ENCODE measurements at places on chromosomes 5 and 9. TPM values are rescaled to one million over a fixed set of nuclear protein-coding genes. Genes with fewer than 3 reads are reported as not detected.

Gene RASGRF2
- total RNA-seq = 17.6 TPM

Gene MAN1B1
- 44.9 TPM for total RNA-seq

Gene STK32A
- 3.0 TPM for total RNA-seq

Gene C9orf43
- total RNA-seq = 0.28 TPM

DNA sequence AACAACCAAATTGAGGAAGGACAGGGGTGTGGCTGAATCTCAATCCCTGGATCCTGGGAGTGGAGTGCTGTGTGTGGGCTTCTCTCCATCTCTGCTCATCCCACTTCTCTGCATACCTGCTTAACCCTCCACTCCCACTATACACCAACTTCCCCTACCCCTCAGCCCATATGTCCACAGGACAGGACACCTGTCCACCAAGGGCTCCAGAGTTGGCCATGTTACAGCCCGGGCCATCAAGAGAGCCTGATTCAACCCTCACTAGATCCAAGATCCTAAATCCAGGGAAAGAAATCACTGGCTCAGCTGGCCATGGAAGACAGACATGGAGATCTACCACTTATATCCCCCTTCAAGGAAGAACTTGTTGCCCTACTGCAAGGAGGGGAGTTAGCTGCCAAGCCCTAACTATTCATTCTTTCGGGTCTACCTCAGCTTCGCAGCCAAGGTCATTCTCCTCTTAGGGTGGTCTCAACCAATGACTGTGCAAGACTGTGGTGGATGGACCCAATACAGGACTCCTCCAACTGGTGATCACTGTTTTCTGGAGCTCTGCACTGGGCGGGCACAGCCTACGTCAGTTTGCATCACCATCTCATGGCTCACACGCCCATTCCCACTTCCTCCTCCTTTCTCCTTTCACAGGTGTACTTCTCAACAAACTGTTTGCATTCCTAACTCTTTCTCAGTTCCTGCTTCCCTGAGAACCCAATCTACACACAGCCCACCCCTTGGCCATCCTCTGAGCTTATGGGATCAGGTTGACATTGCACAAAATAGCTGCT lies 53.7 kb upstream of the ZBTB43 start:
- peaks cover 3% of the 10 kb centered on the region for H3K4me1 ChIP-seq
- no peaks in the 10 kb centered on the region for H3K36me3 ChIP-seq
- peaks cover 9% of the 10 kb centered on the region for H3K27me3 ChIP-seq
- no peak for DNase-seq
- H3K27ac ChIP-seq = no peak overlapping the region

GRCh38 chr5:123012321-123012720 lies 24.2 kb downstream of the PPIC start:
- H3K27me3 ChIP-seq = no peaks in the 10 kb centered on the region
- peaks cover 17% of the 10 kb centered on the region for H3K4me1 ChIP-seq
- H3K4me3 ChIP-seq = no peak overlapping the region
- no peak overlapping the region for H3K27ac ChIP-seq

DNA sequence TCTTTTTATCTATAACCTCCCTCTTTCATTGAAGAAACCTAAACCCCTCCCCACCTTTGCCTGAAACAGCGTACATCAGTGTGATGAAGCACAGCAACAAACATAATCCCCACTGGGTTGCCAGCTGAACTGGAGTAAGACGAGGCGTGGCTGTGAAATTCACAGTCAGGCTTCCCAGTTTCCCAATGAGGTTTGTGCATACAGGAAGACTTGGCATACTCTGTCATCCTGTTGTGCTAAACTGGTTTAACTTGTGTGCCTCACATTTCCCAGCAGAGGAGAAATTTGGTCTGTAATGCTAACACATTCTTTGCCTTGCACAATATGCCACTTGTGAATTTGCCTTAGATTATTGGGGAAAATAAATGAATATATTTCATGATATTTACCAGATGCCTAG lies 121.5 kb downstream of the SV2C start:
- H3K4me3 ChIP-seq = no peak overlapping the region
- H3K27ac ChIP-seq = no peak overlapping the region
- peaks cover 2% of the 10 kb centered on the region for H3K36me3 ChIP-seq
- H3K4me1 ChIP-seq = peaks cover 11% of the 10 kb centered on the region

DNA sequence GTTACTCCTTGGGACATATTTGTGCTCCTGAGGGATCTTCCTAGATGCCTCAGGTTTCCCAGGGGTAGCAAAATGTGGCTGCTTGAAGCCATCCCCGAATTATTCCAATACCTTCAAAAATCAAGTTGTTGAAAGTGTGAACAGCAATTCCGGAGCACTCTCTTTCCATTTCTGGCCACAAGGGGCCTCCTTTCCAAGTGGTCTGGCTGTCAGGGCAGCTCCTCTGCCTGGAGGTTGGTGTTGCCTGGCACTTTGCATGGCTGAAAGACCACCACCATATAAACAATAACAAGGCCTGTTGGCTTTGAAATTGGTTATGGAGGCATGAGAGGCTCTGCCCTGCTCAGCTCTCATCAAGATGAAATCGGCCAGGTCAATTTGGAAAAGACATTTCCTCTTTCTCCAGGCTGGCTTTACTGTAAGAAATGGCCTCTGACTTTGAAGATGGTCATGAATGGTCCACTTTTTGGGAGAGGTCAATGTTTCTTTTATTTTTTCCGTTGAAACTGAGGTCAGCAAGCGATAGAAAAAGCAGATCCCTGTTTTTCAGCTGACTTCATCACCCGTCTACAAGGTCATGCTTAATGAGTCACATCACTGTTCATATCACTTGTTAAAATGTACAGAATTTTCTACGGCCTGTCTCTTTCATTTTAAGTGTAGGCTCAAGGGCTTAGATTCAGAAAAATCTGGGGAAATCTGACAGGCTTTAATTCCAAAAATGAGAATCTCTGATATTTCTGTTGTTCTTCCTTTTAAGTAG lies 481.1 kb upstream of the ZNF608 start:
- no peaks in the 10 kb centered on the region for H3K4me1 ChIP-seq
- peak; percentile 50 for DNase-seq
- H3K27ac ChIP-seq = no peak overlapping the region
- H3K36me3 ChIP-seq = peaks cover 5% of the 10 kb centered on the region
- peaks cover 3% of the 10 kb centered on the region for H3K27me3 ChIP-seq

DNA sequence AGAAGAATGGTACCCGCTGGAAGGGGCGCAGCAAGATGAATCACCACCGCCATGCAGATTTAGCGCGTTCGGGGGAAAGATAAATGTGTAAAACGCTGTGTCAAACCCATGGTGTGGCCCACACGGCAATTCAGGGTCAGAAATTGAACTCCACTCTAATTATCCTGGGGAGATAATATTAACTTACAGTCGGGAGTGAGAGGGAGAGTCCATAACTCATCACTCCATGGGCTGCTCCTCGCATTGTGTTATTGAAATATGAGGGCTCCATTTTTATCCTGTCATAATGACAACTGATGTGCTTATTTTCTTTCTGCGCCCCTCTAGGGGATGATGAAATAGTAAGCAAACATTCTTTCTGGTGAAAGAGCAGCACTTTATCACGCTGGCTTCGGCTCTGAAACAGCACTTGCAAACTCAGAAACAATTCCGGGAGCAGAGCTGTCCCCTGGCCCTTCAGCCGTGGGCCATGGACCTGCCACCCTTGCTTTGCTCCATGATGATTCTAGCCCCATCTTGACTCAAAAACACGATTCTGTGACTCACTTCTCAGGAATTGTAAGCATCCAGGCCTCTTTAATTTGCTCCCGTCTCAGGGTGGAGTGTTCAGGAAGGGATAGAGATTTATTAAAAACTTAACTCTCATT lies 431.6 kb downstream of the IRX1 start:
- no peak overlapping the region for H3K27ac ChIP-seq
- H3K4me1 ChIP-seq = no peaks in the 10 kb centered on the region
- H3K36me3 ChIP-seq = peaks cover 8% of the 10 kb centered on the region
- H3K27me3 ChIP-seq = no peaks in the 10 kb centered on the region
- DNase-seq = no peak

DNA sequence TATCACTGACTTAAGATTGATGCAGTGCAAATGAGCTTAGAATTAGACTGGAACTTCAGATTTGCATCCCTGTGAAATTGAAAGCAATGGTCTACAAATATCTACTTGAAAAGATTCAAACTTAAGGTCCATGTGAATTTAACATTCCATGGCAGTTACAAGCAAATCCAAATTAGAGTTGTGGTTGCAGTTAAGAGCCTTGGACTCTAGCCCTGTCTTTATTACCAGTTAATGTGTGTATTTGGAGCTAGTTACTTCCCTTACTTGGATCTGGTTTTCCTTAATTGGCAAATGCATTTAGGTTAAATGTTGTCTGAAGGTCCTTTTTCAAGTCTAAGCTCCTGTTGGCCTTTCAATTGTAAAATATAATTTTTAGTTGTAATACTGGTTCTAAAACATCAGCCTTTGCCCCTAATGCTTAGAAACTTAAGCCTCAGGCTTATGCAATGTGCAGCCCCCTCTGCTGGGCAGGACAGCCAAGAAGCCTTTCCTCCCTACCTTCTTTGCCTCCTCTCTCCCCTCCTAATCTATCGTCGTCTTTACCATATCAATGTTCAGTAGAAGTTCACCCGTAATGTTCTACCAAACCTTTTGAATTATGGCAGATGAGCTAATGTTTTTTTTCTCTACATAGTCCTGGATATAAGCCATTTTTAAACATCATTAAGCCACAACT lies 59.5 kb downstream of the ERMP1 start:
- peaks cover 45% of the 10 kb centered on the region for H3K36me3 ChIP-seq
- H3K27me3 ChIP-seq = no peaks in the 10 kb centered on the region
- no peak for DNase-seq
- no peak overlapping the region for H3K27ac ChIP-seq
- H3K4me1 ChIP-seq = peaks cover 9% of the 10 kb centered on the region
- H3K4me3 ChIP-seq = no peak overlapping the region

GRCh38 chr9:91451431-91452270 lies 28.0 kb upstream of the NFIL3 start:
- no peak overlapping the region for H3K27ac ChIP-seq
- H3K27me3 ChIP-seq = no peaks in the 10 kb centered on the region
- 0 out of 2 replicates have a peak, but pooled peaks cover 7% of the 10 kb centered on the region for H3K36me3 ChIP-seq
- no peak for DNase-seq
- H3K4me3 ChIP-seq = no peak overlapping the region

DNA sequence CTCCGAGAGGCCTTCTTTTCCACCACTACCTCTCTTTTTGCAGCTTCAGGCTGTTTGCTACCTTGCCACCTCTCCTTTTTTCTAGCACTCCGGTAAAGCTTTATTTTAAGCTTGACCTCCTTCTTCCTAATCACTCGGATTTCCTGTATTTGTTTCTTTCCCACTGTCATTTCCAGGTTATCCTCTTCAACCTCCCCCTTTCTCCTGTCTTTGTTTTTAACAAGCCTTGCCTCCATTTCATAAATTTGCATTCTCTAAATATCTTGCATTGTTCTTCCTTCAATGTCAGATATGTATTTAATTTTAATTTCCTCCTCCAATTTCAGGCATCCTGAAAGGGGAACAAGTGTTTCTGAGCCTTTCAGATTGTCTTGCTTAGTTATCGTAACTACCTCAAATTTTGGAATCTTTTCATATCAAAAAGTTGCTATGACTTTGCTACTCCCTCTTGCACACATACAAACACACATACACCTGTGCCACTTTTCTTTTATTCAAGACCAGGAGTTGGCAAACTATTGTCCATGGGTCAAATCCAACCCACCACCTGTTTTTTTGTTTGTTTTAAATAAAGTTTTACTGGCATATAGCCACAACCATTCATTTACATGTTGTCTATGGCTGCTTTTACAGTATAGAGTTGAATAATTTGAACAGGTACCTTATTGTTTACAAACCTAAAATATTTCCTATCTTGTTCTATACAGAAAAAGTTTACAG lies 22.7 kb downstream of the DPYSL3 start:
- H3K27me3 ChIP-seq = no peaks in the 10 kb centered on the region
- peak overlapping the region; percentile 90 for H3K27ac ChIP-seq
- H3K4me1 ChIP-seq = peaks cover 75% of the 10 kb centered on the region
- no peak for DNase-seq
- H3K36me3 ChIP-seq = peaks cover 5% of the 10 kb centered on the region

DNA sequence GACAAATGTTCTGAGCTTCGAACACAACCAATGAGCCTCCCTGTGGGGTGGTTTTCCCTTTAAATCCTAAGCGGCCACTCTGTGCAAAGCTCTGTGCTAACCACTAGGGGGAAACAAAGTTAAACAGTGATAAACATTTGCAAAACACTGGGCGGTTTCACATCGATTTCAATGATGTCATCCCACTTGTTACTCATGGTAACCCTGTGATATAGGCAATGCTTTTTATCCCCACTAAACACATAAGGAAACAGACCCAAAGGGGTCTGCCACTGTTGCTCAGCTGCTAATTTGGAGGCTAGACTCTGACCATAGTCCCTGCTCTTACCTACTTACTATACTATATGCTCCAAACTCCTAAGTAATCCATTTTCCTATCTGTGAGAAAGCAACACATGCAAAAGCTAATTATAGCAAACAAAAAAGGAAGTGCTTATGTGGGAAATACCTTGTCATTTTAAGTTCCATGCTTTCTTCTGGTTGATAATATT lies 57.3 kb downstream of the PTPN3 start:
- DNase-seq = peak; percentile 58
- peaks cover 2% of the 10 kb centered on the region for H3K27me3 ChIP-seq
- no peaks in the 10 kb centered on the region for H3K36me3 ChIP-seq
- peak overlapping the region; percentile 77 for H3K27ac ChIP-seq
- no peak overlapping the region for H3K4me3 ChIP-seq
